ENCODE measurements at places on chromosomes 4 and X. TPM values are rescaled to one million over a fixed set of nuclear protein-coding genes. Genes with fewer than 3 reads are reported as not detected.

DNA sequence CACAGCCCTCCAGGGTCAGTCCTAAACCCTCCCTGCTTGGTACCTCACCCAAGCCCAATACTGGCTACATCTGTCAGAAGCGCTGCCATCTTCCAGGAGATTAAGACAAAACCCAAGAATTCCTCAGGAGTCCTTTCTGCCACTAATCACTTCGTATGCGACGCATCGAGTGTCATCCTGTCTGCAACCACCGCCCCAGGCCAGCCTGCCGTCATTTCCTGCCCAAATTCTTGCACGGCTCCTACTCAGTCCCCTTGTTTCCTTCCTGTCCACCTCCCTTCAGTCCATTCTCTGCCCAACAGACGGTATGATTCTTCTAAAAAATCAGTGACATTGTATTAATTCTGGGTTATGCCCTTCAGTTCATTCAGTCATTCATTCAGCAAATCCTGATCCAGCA lies 113.6 kb downstream of the NFKB1 start:
- DNase-seq: no peak

DNA sequence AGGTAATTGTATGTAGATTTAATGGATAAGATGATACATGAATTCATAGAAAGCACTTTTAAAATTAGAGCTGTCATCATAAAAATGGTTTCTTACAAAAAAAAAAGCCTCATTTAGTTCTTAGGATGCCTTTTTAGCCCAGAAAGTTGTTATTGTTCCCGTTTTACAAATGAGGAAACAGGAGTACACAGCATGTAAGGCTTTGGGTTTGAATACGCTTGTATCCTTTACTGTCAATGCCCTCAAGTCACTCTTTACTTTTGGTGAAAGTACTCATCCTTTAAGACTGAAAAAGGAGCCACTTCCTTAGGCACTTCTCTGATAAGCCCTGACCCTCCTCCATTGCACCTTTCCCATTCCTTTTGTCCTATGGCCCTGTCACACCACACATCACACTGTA lies 4.9 kb downstream of the EREG start:
- no peak for DNase-seq

GRCh38 chrX:47623540-47624027 lies 3.9 kb upstream of the SYN1 start:
- peak; percentile 46 for DNase-seq

- no peak for DNase-seq
These were observed 183.3 kb downstream of the KDR start for GRCh38 chr4:54941994-54942552.

- DNase-seq: no peak
These were observed 256.5 kb downstream of the LDB2 start for GRCh38 chr4:16641971-16642370.

DNA sequence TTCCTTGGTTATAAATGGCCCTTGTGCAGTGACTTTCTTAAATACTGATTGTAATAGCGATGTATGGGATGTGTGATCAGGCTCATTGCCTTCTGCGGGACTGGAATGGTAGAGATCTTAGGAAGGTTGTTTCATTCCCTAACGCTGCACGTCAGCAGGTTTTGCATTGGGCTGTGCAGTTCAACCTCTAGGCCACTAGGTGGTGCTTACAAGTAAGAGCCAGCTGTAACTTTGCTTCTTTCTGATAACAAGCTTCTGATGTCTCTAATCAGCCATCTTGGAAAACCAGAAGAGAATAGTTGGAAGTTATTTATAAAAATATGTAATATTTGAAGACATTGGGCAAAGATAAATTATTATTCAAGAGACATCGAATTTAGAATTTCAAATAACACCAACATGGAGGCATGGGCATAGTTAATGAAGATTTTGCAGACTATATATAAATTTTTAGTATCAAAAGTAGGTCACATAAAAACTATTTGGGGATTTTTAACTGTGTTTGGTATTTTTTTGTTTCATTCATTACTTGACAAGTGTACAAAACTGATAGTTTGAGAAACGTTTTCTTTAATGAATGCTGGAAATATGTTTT lies 339.7 kb upstream of the PCDH7 start:
- no peak for DNase-seq

GRCh38 chrX:41870719-41871151 lies 52.6 kb downstream of the CASK start:
- no peak for DNase-seq

DNA sequence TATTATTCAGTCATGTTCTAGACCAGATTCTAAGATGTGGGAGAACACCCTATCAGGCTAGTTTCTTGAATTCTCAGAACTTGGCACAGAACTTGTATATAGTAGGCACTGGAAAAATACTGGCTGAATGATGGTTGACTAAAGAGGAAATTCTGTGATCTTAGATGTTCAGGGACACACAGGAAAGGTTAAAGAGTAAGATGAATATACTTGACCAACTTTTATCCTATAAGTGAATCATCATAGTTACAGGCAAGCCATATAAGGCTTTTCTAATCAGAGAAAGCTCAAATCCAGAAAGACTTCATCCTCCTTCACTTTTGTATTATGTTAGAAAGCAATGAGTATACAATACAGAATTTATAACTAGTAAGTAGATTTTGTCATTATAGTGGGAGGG lies 53.8 kb downstream of the SEPTIN11 start:
- DNase-seq: no peak

- no peak for DNase-seq
These were observed 200.4 kb upstream of the GYPA start for GRCh38 chr4:144340931-144341330.

DNA sequence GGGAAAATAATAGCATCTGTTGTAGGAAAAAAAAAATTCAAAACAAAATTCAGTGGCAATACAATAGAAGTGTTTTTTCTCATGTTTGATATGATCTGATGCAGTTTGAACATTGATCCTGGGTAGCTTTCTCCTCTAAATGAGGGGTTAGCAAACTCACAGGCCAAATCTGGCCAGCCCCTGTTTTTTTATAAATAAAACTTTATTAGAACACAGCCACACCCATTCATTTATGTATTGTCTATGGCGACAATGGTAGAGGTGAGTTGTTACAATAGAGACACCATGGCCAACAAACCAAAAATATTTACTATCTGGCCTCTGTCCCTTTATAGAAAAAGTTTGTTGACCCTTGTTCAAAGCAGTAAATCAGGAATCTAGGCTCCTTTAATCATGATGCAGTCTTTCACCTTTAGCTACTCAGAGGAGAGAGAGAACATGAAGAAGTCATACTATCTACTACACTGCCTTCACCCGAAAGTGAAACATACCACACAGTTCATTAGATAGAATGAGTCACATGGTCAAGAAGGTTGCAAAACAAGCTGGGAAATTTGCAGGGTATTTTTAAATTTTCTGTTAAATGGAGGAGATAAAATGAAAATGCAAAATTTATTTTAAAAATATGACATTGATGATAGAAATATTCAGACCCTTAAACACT lies 186.6 kb upstream of the MAOA start:
- DNase-seq: no peak

DNA sequence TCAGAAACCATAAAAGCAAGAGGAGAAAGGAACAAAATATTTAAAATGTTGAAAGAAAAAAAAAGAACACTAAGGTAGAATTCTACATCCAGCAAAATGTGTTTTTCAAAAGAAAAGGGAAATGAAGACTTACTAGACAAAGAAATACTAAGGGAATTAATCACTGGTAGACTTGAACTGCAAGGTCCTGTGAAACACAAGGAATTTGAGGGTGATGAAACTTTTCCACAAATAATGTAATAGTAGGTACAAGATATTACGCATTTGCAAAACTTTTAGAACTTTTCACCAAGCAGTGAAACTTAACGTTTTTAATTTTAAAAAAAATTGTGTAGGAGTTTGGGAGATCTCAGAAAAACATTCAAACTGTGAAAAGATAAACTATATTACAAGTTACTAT lies 180.3 kb upstream of the MAGEB16 start:
- DNase-seq: no peak

Gene CUL4B
- 52.3 TPM for total RNA-seq

Gene ODAPH
- 1.1 TPM for total RNA-seq

Gene SSX2B
- not detected for total RNA-seq
